ENCODE measurements at places on chromosomes 3 and 15.

- no peak for DNase-seq
These were observed 234.6 kb downstream of the RBMS3 start for GRCh38 chr3:29515451-29515850.

DNA sequence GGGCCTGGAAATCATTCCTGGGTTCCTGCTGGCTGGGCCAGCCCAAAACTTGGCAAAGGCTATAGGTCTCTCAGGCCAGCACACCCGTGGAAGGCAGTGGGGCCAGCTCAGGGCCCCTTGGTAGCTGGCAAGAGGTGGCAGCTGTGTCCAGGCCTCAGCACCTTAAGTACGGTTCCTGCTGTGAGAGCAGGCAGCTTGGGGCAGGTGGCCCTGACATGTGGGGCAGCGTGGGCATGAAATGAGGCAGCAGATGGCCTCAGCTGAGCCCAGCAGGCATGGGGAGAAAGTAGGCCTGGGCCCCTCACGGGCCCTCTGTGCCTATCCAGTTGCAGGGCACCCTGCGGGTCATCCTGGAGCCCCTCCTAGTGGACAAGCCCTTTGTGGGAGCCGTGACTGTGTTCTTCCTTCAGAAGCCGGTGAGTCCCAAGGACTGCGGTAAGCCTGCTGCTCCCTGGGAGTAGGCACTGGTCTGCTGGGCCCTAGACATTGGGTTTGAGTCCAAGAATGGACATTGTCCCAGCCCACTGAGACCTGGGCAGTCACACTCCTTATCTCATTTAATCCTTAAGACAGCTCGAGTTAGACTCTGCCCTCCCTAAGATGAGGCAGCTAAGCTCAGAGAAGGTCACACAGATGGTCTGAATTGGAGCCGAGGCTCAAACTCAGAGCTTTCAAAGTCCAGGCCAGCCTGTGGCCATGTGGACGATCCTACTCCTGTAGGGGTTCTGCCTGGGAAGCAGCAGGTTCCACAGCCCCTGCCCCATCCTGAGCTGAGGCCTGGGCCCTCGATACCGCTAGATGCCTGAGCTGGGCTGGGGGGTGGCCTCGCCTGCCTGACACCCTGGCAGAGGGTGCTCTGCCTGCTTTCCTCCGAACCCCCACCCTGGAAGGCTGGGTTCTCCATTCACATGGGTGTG is 25.5 kb downstream of the ESYT3 start:
- DNase-seq: no peak

- peak; percentile 59 for DNase-seq
These were observed 243.2 kb downstream of the NEK10 start for GRCh38 chr3:27125821-27126501.

DNA sequence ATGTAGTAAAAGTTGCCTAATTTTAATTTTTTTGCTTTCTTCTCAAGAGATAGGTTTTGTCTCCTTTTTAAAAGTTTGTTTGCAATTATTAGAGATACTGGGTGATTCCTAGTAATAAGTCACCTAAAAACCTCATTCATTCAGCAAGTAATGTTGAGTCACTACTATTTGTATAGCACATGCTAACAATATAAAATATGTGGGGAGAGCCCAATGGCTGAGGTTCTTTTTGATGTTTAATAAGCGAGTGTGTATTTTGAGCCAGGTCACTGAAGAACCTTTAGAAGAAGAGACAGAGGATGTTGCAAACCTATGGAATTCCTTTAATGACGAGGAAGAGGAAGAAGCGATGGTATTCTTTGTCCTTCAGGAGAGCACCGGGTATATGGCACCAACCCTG is 123.7 kb upstream of the CHRM5 start:
- DNase-seq: no peak

DNA sequence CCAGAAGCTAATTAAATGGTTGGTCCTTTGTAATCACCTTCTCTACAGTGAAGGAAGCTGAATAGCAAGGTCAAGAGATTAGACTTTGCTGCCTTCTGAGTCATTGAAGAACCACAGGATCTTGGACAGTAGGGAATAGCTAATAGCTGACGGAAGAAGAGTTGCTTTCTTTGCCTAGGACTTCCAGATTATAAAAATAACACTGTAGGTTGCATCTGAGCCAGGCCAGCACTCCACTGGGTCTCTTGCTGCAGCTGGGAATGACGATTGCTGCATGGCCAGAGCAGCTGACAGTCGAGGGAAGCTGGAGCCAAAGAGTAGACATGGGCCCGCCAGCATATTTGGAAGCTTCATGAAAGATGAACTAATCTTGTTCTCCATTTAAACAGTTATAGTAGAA is 81.5 kb upstream of the KCNMB2 start:
- no peak for DNase-seq

DNA sequence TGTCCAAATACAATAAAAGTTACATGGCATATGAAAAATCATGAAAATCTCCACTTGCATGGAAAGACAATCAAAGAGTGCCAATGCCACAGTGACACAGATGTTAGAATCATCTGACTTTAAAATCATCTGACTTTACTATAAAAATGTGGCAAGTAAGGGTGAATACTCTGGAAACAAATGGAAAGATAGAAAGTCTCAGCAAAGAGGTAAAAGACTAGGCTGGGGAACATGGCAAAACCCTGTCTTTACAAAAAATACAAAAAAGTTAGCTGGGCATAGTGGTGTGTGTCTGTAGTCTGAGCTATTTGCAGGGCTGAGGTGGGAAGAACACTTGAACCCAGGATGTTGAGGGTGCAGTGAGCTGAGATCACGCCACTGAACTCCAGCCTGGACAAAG is 29.1 kb downstream of the ALPK3 start:
- DNase-seq: no peak

- DNase-seq: no peak
These were observed 52.4 kb upstream of the GOLGA8J start for GRCh38 chr15:30030345-30030744.

DNA sequence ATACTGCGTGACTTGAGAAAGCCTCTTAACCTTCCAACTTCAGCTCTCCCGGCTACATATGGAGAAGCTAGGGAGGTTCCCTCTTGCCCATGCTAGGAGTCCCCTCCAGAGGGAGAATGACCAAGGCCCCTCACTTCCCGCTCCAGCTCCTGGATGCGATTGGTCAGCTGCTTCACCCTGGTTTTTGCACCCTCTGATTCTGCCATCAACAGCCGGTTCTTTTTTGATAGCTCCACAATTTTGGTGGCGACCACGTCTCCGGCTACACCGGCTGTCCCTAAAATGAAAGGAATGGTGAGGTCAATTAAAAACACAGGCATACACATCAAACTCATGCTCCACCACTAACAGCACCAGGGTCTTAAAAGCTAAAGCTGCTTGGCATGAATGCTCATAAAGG is 20.6 kb downstream of the CCDC13 start:
- DNase-seq: no peak

- DNase-seq: no peak
These were observed 7.6 kb downstream of the TTC23 start for GRCh38 chr15:99241752-99242151.

DNA sequence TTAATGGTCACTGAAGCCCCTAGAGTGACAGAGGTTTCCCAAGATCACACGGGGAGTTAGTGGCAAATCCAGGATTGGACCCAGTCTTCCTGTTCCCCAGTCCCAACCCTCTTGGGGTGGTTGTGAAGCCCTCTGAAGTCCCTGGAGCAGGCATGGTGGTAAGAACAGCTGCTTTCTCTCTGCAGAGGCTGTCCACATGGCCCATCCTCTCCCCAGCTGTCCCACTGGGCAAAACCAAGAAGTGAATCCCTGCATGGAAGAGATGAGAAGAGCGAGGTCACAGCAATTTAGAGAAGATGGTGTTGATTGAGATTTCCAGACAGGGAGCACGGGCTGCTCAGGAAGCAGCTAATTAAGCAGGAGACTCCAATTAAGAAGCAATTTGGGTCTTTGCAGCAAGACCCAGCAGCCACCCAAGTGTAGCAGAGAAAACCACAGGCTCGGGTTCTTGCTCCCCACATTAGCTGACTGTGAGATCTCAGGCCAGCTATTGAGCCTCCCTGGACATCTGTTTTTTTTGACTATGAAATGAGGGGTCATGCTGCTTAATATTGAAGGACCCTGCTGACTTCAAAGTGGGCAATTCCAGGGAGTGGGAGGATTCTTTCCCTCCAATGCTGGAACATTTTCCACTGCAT is 14.8 kb upstream of the HDAC11 start:
- no peak for DNase-seq

GRCh38 chr3:80350771-80351170 is 583.0 kb upstream of the ROBO1 start:
- DNase-seq: no peak

GRCh38 chr3:102224171-102224570 is 210.6 kb upstream of the ZPLD1 start:
- DNase-seq: no peak

DNA sequence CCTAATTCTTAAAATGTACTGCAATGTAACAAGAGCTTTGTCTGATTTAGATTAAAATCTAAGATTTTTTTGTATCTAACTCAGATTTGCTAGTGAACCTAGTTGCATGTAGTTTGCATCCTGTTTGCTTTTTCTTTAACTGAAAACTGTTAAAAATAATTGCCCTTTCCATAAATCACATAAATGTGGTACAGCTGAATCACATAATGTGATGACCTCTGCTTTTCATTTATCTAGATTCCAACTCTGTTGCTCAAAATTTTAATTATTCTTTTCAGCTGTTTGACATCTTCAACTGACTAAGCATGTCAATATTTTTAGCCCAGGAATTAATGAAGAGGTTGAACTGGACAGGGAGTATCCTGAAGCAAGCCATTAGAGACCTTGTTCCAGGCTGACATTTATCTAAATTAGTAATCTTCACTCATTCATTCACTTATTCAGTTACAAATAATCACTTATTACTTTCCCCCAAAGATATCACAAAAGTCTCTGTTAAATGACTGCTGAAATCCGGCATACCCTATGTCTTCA is 101.9 kb upstream of the PLXND1 start:
- DNase-seq: no peak

GRCh38 chr15:39099524-39099923 is 481.4 kb upstream of the THBS1 start:
- no peak for DNase-seq

- no peak for DNase-seq
These were observed 298.1 kb upstream of the NECTIN3 start for GRCh38 chr3:110773413-110773954.

DNA sequence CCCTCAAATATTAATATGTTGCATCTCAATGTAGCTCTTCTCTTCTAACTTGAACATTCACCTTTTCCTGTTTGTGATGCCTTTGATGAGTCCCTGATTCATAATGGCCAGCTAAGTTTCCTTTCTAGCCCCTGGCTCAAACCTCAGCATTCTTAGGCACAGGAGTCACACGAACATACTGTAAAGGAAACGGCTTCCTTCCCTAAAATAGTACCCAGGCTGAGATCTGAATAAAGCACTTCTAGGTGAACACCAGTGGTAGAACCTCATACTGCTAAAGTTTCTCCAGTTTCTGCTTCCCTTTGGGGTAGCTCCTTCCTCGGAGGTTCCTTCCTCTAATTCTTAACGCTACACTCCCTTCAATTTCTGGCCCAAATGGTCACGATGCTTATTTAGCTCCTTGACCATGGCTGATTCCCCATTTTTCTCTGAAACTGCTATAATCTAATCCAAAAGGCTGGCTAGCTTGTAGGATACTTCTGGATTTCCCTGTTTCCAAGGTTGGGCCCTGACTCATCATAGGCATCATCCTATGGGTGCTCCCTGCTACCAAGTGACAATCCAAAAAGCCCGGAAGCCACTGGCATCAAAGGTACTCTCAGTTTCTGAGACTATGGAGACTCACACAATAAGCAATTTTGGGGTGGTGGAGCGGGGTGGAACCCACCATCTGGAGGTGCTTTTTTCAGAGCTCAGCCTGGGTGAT is 2.4 kb downstream of the ANAPC13 start:
- DNase-seq: no peak

DNA sequence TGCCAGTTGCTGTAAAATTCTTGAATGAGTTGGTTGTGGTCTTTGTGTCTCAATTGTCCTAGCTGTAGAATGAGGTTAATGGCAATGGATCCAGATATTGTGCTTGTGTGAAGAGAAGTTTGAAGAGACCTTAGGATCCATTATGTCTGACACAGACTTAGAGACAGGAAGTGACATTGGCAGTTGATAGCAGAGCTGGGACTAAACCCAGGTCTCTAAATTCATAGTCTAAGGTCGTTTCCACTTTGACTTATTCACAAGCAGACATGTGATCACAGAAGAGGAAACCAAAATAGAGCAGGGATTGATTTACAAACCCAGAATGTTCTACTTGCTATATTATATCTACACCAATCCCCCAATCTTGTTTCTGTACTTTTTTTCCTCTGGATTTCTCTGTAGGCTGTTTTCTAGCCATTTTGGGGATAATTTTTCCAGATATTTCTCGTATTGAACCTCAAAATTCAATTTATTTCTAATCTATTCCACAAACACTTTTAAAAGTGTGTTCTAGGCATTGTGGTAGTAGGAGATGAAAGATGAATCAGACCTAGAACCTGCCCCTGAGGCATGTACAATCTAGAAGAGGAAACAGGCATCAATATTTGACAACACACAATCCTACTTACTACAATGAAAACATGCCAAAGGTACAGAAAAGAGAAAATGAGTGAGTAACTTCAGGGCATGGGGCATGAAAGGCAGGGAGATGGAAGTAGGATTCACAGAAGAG is 123.3 kb downstream of the NFKBIZ start:
- no peak for DNase-seq

DNA sequence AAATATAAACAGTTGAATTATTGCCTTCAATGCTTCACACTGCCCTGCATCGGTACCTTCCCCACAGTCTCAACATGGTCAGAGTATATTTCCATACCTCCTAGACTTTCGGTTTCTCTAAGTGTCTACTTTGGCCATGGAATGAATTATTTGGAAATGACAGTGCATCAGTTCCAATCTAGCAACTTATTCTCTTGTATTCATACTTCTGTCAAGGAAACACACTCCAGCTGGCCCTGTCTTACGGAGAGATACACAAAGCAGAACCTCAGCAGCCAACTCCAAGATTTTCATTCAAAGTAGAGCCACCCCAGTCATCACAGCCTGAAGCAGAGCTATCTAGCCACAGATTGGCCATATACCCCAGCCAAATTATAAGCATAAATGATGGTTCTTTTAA is 518.4 kb upstream of the UBE2E2 start:
- DNase-seq: no peak

DNA sequence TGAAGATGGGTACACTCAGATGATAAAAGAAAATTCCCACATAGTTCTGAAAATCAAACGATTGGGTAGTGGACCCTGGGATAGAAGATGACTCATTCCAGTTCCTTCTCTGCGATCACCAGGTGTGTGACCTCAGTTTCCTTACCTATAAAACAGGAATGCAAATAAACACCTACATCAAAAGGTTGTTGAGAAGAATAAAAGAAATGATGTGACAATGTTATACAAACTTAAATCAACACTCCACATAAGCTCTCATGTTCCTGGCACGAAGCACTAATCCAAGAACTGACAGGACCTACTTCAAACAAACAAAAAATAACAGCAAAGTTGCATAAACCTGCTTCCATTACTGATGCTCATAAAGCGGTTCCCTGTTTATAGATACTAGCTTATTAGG is 69.2 kb downstream of the RORA start:
- DNase-seq: no peak

DNA sequence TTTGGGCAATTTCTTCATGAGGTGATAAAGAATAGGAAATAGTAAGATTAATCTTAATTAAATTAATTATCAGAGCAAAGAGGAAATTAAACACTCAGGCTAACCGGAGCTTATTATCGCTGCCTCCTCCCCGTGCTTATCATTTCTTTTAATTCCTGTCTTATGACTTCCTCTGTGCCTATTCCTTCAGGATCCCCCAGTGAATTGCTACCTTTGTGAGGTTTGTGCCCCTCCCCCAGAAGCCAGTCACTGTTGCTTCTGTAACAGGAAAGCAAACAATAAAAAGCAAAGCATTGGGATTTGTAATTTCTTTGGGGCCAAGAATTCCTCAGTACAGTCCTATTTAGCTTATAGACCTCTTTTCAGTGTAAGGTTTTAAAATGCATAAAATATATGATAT is 164.5 kb downstream of the CADPS start:
- DNase-seq: no peak
